ENCODE measurements at places on chromosomes 4 and X.

- DNase-seq = no peak
These were observed 106.2 kb upstream of the FAT1 start for GRCh38 chr4:186829740-186830449.

GRCh38 chr4:154124539-154125255 is 335.8 kb upstream of the SFRP2 start:
- no peak for DNase-seq

- DNase-seq = no peak
These were observed 451.7 kb upstream of the PITX2 start for GRCh38 chr4:111074523-111075114.

DNA sequence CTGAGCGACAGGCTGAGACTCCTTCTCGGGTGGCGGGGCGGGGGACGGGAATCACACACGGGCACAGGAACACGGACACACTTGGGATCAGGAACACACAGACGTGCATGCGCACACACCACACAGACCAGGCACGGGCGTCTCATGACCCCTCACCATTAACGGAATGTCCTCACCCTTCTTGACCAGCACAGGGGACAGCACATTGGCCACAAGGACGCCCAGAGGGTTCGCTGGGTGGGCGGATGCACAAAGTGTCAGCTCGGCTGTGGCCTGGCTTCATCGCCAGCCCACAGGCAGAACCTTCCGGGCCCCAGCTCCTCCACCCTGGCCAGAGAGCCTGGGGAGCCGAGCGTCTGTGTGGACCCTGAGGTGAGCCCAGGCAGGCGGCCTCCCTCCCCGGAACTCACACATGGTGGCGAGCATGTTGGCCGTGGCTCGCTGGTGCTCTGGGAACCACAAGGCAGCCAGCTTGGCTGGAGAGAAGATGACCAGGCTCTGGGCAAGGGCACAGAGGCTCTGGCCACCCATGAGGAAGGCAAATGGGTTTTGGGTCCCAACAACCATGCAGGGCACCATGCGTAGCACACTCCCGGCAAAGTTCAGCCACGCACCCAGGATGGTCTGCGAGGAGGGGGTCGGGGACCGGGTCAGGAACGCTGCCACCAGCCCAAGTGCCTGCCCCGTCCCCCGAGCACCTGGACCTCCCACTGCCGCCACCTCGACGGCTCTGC is 3.1 kb downstream of the SLC49A3 start:
- DNase-seq = no peak

GRCh38 chr4:183936574-183937345 is 31.7 kb downstream of the STOX2 start:
- DNase-seq = no peak

- DNase-seq = no peak
These were observed 111.1 kb downstream of the ZNF330 start for GRCh38 chr4:141331534-141332358.

DNA sequence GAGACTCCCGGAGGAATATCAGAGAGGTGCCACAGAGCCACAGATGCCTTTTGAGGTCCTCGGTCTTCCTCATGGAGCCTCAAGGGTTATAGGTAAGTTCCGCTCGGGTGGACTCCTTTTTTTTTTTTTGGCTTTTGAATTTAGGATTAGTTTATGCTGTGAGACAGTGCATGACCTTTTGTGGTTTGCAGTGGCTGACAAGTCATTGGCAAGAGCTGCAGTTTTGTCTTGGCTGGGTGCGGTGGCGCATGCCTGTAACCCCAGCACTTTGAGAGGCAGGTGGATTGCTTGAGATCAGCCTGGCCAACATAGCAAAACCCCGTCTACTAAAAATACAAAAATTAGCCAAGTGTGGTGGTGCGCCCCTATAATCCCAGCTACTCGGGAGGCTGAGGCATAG is 4.5 kb upstream of the GRSF1 start:
- DNase-seq = no peak

- DNase-seq = no peak
These were observed 9.1 kb upstream of the YTHDC1 start for GRCh38 chr4:68358988-68359387.

DNA sequence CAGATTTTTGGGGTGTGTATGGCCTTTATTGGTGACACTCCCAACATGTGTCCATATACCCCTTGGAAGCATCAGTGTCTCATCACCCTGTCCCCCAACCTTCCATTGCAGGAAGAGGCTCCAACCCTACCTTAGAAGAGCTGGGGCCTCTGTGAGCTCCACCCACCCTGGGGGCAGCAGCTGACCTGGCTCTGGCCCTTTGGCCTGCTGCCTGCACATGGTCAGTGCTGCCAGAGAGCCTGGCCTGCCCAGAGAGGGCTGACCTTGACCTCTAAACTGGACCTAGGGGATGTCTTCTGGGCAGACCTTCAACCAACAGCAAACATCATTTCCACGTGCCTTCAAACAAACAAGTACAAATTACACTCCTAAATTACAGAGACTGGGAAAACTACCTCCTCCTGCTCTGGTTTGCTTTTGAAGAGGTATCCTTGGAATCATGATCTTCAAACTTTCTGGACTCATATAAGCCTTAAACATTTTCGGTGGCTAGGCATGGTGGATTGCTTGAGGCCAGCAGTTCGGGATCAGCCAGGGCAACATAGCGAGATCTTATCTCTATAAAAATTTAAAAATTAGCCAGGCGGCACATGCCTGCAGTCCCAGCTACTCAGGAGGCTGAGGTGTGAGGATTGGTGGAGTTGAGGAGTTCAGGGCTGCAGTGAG is 27.3 kb upstream of the KIAA0232 start:
- DNase-seq = no peak

DNA sequence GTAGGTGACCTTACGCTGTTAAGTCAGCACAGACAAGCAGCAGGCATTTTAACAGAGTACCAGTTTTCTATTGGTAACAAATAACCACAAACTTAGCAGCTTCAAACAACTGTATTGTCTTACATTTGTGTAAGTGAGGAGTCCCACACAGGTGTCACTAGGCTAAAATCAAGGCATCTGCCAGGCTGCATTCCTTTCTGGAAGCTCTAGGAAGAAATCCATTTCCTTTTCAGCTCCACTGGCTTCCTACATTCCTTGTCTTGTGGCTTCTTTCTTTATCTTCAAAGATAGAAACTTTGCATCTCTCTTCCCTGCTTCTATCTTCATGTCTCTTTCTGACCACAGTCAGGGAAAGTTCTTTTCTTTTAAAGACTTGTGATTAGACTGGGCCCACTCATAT is 139.9 kb downstream of the TMEM144 start:
- no peak for DNase-seq

Data from cerebellar cortex (tissue), 1 donor.